Ovary (tissue), 10 donors: ENCODE measurements at places on chromosomes 12 and 14. TPM values are rescaled to one million over a fixed set of nuclear protein-coding genes. Genes with fewer than 3 reads are reported as not detected.
A peak's percentile ranks its signal among the peaks of the same experiment; 100 is the strongest.

MYRFL gene
- polyA plus RNA-seq, result 0.38 TPM

GRCh38 chr12:16165506-16165905 is 112.0 kb downstream of the SLC15A5 start:
- no peak for DNase-seq

DNA sequence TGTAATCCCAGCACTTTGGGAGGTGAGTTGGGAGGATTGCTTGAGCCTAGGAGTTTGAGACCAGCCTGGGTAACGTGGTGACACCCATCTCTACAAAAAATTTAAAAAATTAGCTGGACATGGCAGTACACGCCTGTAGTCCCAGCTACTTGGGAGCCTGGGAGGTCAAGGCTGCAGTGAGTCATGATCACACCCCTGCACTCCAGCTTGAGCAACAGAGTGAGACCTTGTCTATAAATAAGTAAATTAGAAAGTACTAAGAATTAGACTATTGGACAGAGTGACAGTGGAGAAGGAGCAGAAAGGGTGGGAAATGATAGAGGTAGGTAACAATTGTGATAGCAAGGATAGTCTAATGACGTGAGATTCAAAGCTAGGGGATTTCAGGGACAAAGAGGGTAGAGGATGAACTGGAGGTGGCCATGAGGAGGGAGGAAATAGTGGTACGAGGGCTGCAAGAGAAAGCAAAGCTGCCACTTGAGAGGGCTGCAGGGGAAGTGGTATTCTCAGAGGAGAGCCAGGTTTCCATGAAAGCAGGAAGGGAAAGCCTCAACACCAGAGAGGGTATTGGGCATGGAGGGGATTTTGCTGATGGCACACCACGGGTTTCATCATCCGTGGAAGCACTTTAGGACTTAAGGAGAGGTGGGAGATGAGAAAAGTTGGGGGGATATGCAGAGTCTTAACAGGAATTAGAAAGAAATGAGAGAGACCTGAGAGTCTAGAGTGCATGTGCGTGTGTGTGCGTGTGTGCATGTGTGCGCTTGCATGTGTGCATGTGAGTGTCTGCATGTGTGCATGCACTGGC is 85.6 kb downstream of the SYNE2 start:
- DNase-seq, result peak; percentile 30

DNA sequence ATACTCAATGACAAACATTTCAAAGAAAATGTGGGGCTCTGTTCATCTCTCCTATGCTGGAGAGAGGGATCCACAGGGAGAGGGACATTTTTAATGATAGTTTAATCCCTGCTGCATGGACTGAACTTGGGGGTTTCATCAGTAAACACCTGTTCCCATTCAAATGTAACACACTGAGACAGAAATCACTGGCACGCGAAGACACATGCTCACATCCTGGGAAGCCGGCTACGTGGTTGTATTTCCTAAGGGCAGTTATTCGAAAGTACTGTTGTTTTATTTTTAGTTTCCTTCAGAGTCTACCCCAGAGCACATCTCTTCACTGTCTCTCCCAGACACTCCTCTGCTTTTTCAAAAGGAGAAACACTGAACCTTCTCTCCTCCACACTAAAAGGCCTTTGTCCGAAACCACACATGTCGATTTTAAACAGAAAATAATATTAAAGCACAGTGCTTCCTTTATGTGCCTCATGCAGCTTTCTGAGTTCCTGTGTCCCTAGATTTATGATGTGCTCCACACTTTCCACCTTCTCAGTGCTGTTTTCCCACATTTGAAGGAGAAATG is 52.8 kb downstream of the PTHLH start:
- DNase-seq, result no peak

DNA sequence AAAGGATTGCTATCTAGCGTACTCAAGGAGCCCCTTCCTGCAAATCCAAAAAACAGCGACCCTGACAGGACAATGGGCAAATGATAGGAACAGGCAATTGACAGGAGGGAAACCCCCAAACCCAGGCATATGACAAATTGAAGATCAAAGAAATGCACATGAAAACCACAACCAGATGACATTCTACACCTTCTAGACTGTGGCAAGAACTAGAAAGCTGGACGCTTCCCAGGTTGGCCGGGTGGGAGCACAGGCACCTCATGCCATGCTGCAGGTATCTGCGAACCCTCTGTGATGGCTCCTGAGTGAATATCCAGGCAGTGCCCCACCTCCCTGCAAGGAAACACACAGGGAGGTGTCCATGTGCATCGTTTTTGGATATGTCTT is 37.1 kb downstream of the CMKLR1 start:
- DNase-seq, result no peak

GRCh38 chr14:51513281-51513680 is 138.4 kb upstream of the FRMD6 start:
- no peak for DNase-seq

- DNase-seq, result no peak
Observed at GRCh38 chr12:51589557-51590176, 1.4 kb upstream of the SCN8A start.

DNA sequence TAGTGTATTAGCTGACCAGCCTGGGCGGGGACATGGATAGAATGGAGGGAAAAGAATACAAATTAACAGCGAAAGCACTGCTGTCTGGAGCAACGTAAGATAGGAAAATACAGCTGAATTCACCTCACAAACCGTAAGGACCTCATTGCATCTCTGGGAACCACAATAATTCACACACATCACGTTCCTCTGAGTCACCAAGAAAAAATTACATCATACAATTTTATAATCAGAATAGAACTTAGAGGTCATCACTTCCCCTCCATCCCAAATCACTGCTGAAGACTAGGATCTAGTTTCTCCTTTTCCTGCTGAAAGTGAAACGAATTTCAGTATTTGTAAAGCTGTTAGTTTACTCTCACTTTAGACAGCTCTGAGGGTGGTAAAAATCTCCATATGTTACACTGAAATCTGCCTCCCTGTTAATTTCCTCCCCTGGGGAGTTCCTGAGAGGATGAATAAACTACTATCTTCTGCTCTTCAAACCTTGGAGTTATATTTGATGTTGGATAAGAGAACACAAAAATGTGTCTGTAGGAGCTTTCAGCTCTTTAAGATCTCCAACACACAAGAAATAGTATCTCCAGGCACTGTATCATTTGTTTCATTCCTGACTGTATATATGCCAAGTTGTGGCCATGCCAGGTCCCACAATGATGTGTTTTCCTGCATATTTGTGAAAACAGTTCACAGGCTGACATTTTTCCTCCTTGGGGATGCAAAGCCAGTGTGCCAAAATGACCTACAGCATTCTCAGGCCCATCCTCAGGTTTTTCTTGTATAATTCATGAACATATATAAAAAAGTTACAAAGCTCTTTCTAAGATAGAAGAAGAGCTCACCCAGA is 63.8 kb upstream of the SSTR1 start:
- no peak for DNase-seq

- DNase-seq, result no peak
Observed at GRCh38 chr14:49545716-49546115, 40.5 kb downstream of the RPS29 start.

- DNase-seq, result no peak
Observed at GRCh38 chr14:97377550-97377949, 580.4 kb downstream of the VRK1 start.

LRP1-AS gene
- not detected for polyA plus RNA-seq

GRCh38 chr14:101147848-101148247 is 244.3 kb upstream of the RTL1 start:
- DNase-seq, result no peak

DNA sequence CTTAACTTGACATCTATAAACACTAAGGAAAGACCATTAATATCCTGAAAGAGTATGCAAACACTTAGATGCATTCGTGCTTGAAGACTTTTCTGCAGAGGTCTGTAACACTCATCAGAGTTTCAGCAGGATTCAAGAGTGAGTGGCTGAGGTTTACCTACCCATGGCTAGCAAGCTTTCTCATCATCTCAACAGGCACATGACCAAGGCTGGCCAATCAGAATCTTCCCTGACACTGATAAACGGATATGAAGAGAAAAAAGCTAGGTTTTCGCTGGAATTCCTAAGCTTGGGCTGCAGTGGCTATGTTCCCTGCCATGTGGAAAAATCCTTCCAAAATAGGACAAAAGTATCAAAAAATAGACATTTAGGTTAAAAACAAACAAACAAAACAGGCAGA is 162.1 kb upstream of the USP15 start:
- DNase-seq, result no peak

DNA sequence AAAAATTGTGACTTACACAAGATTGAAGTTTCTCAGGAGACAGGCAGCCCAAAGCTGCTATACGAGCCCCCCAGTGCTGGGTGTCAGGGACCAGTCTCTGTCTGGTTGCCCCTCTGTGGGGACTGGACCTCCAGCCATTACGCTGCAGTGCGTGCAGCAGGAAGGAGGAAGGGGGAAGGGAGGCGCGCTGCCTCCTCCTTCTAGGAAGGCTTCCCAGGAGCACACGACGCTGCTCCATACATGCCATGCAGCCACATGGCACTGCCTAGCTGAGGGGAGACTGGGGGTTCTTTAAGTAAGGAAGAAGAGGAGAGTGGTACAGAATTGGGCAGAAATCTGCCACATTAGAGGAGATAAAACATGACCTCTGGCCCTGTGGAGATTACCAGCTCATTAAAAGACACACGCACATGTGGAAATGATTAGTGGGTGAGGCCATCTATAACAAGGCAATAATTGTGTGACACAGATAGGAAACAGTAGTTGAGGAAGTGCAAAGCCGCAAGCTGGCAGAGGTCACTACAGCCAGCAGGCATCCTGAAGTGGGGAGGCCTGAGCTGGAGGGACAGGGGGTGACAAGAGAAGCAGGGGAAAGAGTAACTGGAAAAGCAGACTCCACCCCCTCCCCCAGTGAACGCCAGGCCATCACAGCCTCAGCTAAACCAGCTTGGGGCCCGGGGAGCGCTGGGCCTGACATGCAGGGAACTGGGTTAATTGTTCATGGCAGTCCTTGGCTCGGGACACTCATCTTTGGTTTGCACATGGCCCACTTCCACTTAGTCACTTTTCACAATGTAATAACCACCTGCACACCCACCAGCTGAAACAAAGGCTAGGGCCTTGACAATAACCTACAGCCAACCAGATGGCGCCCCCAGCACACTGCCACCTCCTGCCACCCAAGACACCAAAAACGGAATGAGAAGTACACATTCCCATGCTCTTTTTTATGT is 39.6 kb downstream of the CCDC88C start:
- DNase-seq, result no peak

GRCh38 chr14:85934886-85935254 is 404.9 kb downstream of the FLRT2 start:
- no peak for DNase-seq

GRCh38 chr14:71449316-71450055 is 482.7 kb upstream of the RGS6 start:
- no peak for DNase-seq

DNA sequence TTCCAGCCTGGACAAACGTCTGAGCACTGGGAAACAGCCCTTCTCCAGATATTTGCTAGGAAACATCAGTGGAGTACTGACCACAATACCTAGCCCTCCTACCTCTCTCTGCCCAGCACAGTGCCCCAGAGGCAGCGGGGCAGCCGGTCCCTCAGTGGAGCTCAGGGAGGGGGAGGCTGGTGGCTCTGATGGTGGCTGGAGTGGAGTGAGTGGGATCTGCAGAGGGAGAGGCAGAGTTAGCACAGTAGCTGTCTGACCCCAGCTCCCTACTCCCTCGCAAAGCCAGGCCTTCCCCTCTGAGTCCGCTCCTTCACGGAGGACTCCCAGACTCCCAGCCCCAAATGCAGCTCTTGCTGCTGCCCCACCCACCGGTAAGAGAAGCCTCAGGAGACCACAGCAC is 30.0 kb downstream of the NCKAP5L start:
- no peak for DNase-seq

- DNase-seq, result no peak
Observed at GRCh38 chr14:101500061-101500460, 61.2 kb upstream of the DIO3 start.

GRCh38 chr12:105378911-105379310 is 48.4 kb downstream of the C12orf75 start:
- no peak for DNase-seq

DNA sequence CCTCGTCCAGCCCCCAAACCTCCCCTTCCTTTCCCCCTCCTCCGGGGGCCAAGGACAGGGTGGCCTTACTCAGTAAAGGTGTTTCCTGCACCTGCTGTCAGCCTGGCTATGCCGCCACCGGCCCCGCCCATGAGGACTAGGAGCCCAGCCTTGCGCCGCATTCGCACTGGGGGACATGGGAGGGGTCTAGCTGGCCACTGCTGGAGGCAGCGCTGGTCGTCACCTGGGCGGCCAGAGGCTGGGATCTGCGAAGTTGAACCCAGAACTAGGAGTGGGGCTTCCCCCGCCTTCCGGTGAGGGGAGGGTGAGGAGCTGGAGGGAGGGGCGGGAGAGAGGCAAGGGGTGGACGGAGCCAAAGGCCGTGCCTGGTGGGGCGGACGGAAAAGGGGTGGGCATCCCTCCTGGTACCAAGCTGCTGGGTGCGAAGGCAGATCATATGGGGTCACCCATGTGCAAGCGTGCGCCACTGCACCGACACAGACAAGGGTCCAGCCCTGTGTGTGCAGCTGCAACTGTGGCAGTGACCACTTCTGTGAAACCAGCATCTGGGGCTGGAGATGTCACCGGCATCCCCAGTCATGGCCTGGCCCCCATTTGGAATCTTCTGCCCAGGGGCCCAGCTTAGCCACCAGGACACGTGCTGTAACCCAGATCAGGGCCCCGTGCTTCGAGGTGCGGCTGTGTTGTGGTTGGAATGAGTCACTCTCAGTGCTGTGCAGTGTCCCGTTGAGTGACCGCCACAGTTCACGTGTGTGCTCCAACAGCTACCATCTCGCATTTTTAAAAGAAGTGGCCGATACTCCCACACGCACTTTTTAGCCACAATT is 8.5 kb downstream of the AMN start:
- DNase-seq, result no peak

PRB2 gene
- not detected for polyA plus RNA-seq

WNT1 gene
- not detected for polyA plus RNA-seq

- no peak for DNase-seq
Observed at GRCh38 chr12:14777271-14777670, 26.0 kb downstream of the WBP11 start.

GRCh38 chr14:72433511-72433910 is 460.4 kb downstream of the DPF3 start:
- no peak for DNase-seq

DNA sequence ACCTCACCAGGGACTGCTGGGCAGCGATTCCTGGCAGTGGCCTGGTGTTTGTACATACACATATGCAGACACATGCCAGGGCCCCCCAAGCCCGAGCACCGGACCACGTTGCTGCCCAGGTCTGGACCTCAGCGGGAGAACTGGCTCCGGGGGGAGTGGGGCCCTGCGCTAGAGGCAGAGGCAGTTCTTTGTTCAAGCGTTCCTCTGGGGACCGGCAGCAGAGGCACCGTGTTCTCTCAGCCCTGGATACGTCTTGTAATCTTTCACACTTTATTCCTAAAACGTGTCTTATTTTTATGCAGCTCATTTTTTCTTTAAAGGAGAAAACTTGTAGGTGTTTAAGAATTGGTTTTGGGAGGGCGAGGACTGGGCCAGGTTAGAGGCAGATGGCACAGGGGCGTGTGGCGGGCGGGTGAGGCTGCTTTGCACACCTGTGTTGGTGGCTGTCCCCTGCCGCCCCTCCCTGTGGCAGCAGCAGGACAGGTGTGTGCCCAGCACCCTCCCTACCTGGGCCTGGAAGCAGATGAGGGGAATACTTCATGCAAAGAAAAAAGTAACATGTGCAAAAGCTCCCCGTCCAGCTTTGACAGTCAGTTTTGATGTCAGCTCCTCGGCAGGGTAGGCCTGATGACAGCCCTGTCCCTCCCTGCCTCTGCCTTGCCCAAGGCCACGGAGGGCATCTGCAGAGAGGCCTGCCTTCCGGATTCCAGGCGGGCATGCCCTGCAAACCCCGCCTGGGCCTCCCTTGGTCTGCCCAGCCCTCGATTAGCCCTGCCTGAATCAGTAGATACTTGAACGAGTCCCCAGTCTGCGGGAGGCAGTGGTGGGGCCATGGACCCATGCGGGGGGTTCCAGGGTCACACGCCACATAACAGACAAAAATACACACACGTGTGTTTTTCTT is 7.0 kb upstream of the PUS1 start:
- no peak for DNase-seq
